ENCODE measurements at places on chromosomes 5 and 9.

DNA sequence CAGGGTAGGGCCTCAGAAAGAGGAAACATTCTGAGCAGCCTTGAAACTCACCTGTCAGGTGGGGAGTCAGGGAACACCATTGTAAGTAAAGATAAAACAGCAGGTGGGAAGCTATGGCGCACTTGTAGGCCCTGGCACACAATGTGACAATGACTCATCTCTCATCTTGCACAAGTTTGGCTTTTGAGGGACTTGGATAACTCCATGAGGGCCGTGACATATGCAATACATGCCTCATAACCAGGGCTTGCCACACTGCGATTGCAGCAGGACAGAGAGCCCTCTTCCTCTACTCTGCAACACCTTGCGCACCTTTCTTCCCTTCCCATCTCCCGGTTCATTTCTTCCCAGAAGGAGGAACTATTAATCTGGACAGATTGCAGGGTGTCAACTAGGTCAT lies 144.9 kb downstream of the CEP120 start:
- DNase-seq = no peak

GRCh38 chr5:175467983-175468690 lies 10.2 kb upstream of the SFXN1 start:
- DNase-seq = no peak

DNA sequence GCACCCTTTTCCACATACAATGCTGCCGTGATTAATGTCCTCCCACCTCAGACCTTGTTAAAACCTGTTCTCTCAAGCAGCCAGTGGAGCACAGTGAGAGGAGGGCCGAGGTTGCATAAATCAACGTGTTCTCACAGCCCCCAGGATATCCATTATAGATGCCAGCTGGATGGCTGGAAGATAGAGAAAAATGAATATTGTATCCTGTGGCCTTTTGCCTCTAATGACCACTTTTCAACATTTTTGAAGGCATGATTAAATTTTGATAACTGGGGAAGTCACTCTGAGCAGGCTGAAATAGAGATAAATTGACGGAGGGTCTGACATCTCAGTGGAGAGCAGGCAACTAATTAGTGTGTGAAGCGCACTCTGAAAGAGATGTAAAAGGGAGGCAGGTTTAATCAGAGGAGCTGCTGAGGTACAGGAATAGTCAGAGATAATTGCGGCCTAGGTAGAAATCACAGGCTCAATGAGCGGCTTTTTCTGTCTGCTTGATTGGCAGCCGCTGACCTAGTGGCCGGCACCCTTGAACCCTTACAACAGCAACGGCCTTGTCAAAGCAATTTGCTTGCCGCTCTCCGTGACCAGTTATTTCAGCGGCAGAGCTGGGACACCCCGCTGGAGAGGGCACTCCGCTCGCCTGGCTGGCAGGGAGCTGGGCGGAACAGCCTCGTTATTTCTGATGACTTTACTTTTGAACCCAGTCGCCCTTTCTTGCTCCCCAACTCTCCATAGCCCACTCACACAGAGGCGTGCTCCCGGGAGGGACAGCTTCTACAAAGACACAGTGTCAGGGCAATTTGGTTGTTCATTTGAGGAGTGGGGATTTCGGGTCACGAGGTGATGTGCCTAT lies 560.7 kb downstream of the PSAT1 start:
- no peak for DNase-seq

DNA sequence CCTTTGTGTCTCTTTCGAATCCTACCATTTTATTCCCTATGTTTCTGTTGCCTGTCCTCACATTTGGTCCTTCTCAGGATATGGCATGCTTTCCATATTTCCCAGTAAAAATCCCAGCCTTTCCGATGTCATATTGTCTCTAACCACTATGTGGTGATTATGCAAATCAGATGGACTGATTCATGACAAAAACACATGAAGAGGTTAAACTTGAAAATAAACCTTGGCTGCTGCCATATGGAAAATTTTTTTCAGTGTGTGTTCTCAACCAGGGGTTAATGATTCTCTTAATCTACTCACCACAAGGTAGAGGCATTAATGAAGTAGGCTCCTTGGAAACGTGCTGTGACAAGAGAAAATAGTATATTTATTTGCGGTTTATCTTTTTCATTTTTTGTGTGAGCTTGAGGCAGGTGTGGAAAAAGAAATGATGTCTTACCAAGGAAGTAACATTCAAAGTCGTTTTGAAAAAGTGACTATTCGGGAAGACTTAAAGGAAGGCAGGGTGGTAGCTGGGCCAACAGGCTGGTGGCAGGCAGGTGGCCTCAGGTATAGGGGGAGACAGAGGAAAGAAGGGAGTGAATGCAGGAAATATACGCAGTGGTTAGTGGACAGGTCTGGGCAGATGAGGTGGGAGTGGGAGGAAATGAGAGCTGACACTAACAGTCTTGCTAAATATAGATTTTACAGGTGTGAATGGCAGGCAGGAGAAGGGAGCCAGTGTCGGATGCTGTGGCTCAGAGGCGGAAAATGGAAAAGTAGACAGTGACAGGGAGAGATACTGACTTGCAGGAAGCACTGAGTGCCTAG lies 46.2 kb downstream of the DMRT2 start:
- DNase-seq = no peak

GRCh38 chr5:162067655-162068411 lies at the start of gene GABRG2:
GABRG2 (plus strand) TSS chr5:162067773; CDS start chr5:162068000, 227 bp downstream.
- no peak for DNase-seq
